Muscle of back (tissue), 13 donors: ENCODE measurements at places on chromosomes 11 and 22. TPM values are rescaled to one million over a fixed set of nuclear protein-coding genes. Genes with fewer than 3 reads are reported as not detected.

GRCh38 chr11:36458129-36458915 lies 51.8 kb downstream of the TRAF6 start:
- no peak for DNase-seq

SLC7A4 gene
- polyA plus RNA-seq, result 1.1 TPM

GRCh38 chr22:18156878-18157713 lies 7.1 kb downstream of the USP18 start:
- peak; percentile 95 for DNase-seq

DNA sequence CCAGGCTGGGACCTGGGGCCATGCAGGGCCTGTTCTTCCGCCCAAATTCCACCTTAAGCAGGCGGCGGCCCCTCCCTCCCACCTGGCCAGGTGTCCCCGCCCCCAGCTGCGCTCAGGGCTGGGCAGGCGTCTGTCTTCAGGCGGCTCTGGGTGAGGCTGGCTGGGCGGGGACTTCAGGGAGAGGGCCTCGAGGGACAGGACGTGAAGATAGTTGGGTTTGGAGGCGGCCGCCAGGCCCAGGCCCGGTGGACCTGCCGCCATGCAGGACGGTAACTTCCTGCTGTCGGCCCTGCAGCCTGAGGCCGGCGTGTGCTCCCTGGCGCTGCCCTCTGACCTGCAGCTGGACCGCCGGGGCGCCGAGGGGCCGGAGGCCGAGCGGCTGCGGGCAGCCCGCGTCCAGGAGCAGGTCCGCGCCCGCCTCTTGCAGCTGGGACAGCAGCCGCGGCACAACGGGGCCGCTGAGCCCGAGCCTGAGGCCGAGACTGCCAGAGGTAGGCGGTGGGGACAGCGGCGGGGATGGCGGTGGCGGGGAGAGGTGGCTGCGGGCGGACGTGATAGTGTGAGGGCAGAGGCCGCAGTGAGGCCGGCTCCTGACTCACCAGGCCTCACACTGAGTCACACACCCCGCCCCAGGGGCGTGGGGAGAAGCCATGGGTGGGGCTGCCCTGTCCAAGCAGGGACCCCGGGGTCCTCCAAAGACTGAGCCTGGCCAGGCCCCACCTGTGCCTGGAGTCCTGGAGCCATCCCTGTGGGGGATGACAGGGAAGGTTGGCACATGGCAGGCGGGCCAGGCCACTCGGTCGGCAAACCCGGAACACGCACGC lies at the start of gene PKP3:
Gene PKP3, plus strand, starts transcription at position 176 of the 824 bp plus-strand sequence. Its CDS starts 84 bp downstream, at position 260.
- DNase-seq, result no peak

- peak; percentile 47 for DNase-seq
These were observed 317.8 kb downstream of the NTM start for GRCh38 chr11:131688048-131688693.

- DNase-seq, result peak; percentile 88
These were observed 205.9 kb downstream of the ST3GAL4 start for GRCh38 chr11:126561327-126561893.

OR8D1 gene
- 0.03 TPM for polyA plus RNA-seq

- no peak for DNase-seq
These were observed 487.3 kb downstream of the INSC start for GRCh38 chr11:15602047-15602446.

GRCh38 chr22:29517215-29517908 lies 36.2 kb downstream of the THOC5 start:
- DNase-seq, result no peak

GRCh38 chr11:125170510-125171031 lies 6.0 kb downstream of the PKNOX2 start:
- peak; percentile 67 for DNase-seq

- DNase-seq, result peak; percentile 18
These were observed 263.6 kb upstream of the NCAM1 start for GRCh38 chr11:112697391-112698178.

APOBEC3H gene
- not detected for polyA plus RNA-seq

DNA sequence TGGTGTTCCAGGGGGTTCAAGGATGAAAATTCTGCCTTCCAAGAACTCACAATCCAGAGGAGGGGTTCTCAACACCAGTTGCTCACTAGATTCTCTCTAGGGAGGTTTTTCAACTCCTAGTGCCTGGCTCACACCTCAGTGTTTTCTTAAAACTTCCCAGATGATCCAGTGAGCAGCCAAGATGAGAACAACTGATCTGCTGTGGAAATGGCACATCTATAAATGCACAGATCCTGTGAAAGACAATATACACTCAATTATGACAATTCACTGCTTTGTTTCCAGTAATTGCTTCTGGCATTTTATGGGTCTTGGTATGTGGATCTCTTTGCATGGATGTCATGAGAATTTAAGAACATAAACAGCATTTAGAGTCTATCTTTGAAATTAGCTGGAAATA lies 45.2 kb upstream of the PRSS23 start:
- DNase-seq, result no peak

OR10G8 gene
- polyA plus RNA-seq, result not detected

DNA sequence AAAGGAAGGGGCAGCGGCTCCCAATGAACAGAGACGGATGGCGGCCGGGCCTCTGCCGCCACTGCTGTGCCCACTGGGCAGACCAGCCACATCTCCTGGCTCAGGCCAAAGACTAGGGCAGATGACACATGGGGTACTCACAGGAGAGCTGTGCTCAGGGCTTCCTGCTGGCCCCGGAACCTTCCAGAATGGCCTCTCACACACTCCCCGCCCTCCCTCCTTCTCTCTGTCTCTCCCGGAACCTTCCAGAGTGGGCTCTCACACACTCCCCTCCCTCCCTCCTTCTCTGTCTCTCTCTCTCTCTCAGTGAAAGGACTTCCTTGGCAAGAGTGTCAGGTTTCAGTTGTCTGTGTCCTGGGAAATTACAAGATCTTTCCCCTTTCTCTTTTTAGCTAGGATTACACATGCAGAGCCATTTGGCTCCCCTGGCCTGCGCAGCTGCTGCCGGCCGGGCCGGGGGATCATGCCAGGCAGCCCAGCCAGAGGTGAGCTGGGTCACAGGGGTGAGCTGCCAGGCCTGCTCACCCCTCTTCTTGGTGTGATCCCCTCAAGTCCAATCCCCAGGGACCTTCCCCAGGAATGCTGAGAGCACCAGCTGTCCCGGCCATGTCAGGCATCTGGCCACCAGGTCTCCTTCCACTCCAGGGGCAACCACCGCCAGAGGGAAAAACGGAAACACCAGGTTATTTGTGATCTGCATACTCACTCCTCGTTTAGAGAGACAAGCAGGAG lies 45.3 kb upstream of the ADA2 start:
- peak; percentile 89 for DNase-seq

- DNase-seq, result peak; percentile 81
These were observed 14.8 kb downstream of the PLEKHB1 start for GRCh38 chr11:73661035-73661628.

DRD2 gene
- polyA plus RNA-seq, result 0.07 TPM

DNA sequence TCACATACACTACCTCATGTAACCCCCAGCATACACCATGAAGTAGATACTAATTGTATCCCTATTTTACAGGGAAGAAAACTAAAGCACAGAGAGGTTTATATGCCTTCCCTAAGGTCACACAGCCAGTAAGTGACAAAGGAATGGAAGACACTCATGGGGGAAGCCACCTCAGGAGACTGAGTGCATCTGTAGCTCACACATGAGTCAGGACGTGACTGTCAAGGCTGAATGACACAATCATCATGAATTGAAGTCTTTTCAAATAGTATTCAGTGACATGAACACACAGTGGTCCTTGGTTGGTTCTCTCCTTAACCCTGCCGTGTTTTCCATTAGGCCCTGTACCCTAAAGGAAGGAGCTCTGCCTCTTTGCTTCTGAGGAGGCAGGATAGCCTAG lies 463.0 kb downstream of the NTM start:
- DNase-seq, result no peak

OR5A2 gene
- polyA plus RNA-seq, result not detected

- no peak for DNase-seq
These were observed 7.6 kb downstream of the ST14 start for GRCh38 chr11:130167146-130167545.

DNA sequence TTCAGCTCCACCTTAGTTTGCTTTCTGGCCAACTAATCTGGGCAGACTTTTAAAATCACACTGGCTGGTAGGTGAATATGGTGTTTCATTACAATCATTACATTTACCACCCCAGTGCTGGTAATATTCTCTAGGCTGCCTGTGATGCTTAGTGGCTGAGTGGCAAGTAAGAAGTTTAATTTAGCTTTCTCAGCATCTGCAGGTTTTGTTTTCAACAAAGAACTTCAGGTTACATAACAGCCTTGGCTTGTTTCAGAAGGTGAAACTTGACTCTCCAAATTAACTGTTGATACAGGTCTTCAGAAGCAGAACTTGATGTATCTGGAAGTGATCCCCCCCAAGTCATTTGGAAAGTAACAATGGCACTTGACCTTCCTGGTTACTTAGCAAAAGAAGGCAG lies 423.3 kb upstream of the CCDC90B start:
- no peak for DNase-seq

POU2AF3 gene
- 3.9 TPM for polyA plus RNA-seq

C22orf42 gene
- not detected for polyA plus RNA-seq

- peak; percentile 82 for DNase-seq
These were observed 195.8 kb downstream of the HIPK3 start for GRCh38 chr11:33452836-33453624.

DNA sequence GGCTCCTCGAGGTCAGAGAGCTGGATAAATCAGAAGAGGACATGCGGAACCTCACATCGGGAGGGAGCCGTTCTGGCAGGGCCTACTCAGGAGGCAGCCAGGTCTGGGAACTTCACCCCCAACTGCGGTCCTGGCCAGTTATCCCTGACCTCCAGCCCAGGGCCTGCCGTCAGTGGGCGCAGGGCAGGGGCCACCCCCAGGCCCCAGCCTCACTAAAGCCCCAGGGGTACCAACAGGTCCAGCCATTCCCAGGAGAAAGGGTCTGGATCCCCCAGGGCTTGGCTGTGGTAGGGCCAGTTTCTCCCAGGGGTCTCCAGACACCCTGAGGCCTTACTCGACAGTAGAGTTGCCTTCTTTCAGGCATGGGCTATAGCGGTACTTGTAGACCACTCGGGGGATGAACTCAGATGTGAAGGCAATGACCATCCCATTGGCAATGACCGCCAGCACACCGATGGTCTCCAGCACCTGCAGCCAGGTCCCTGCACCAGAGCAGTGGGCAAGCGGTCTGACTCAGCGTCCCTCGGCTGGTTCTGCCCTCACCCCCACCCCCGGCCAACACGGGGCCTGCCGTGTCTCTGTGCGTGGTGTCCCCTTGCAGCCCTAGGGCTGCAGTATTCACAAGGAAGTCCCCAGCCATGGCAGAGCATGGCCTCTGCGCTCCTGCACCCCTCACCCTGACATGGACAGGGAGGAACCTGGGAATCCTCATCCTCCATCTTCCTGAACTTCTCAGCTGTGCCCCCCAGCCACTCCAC lies 4.6 kb upstream of the SIGIRR start:
- no peak for DNase-seq

DNA sequence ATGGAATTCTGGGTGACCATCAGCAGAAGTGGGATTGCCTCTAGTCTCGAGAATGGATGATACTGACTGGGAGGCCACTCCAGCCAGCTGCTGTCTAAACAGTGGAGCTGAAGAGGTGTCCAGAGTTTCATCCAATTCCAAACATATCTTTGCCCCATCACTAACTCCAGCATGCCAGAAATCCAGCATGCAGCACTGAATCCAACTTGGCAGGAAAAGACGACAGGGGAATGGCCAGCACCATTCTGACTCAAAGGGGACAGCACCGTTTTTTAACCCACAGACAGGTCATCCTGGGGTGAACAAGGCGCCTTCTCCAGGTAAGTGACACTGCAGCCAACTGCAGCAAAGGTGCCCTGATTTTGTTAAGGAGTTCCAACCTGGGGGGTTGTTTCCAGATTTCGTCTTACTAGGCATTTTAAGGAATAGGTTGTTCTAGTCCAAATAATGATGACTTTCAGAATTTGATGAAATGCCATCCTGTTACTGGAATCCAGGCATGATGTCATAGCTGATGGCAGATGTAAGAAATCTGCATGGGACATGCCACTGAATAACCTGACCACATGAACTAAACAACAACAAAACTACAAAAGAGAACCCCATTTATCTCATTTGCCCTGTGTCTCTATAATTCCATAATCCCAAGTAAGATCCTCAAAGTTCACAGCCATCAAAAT lies 32.3 kb downstream of the FEZ1 start:
- no peak for DNase-seq

OR52I2 gene
- polyA plus RNA-seq, result not detected

KRTAP5-4 gene
- not detected for polyA plus RNA-seq

ADAMTS15 gene
- 19.6 TPM for polyA plus RNA-seq

DNA sequence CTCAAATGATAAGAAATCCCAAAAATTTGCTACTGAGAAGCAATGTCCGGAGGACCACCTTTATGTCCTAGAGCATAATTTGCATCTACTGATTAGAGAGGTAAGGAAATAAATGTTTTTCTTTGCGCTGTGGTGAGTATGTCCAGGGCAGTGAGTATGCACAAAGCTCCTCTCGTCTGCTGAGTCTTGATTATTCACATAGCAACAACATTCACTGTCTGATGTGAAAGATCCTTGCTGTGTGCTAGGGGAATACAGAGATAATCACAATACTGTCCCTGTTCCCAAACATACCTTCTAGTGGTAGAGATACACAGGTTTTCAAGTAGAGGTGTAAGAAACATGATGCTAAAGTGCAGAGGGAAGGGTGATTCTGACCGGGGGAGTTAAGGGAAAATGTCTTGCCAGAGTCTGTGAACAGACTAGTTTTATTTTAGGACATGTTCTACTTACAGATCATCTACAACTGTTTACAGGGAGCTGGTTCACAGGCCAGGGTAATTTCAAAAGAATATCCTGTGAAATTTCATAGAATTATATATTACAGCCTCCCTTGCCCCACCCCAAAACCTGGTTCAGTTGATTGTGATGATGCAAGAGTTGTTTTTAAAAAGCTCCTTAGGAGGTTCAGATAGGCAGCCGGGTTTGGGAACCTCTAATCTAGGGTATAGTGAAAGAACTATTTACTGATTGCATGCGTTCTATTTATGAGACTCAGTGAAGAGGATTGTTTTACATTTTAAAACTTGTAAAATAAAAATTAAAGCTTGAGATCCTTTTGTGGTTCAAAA lies 12.6 kb downstream of the MED17 start:
- no peak for DNase-seq

DNA sequence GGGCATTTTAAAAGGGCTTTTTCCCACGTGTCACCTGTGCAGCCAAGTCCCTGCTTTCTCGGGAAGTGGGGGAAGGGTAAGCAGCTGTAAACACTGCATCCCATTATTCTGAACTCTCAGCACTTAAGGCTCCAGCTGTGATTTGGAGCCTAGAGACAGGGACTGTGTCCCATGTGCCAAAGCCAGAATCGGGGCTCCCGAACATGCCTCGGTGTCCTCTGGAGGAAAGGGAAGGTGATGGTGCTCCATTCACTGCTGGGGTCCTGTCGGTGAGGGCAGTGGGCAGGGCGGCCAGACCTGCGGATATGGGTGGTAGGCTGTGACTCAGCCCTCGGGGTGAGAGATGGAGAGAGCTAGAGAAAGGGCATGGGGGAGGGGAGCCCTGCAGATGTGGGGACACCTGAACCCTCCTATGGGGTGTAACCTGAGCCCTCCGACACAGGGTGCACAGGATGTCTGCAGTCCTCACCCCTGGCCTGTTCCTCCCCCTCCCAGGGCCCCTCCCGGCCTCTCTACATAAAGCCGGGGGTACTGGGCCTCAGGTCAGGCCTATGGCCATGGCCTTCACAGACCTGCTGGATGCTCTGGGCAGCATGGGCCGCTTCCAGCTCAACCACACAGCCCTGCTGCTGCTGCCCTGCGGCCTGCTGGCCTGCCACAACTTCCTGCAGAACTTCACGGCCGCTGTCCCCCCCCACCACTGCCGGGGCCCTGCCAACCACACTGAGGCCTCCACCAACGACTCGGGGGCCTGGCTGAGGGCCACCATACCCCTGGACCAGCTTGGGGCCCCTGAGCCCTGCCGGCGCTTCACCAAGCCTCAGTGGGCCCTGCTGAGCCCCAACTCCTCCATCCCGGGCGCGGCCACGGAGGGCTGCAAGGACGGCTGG lies 31.8 kb downstream of the CAPN1 start:
- peak; percentile 57 for DNase-seq

B3GAT1 gene
- 0.46 TPM for polyA plus RNA-seq
